ENCODE measurements at places on chromosomes 2 and 18. TPM values are rescaled to one million over a fixed set of nuclear protein-coding genes. Genes with fewer than 3 reads are reported as not detected.

Gene BCL11A
- 26.9 TPM for polyA plus RNA-seq

Gene TMEM247
- not detected for polyA plus RNA-seq

Gene PFN4
- polyA plus RNA-seq: 2.3 TPM

Gene COL3A1
- 1,397 TPM for polyA plus RNA-seq
